ENCODE measurements at places on chromosomes 4 and X. TPM values are rescaled to one million over a fixed set of nuclear protein-coding genes. Genes with fewer than 3 reads are reported as not detected.

- no peaks in the 10 kb centered on the region for H3K27me3 ChIP-seq
- no peaks in the 10 kb centered on the region for H3K4me1 ChIP-seq
- no peak overlapping the region for H3K4me3 ChIP-seq
- DNase-seq: no peak
- H3K27ac ChIP-seq: no peak overlapping the region
- H3K36me3 ChIP-seq: no peaks in the 10 kb centered on the region
These were observed 124.8 kb downstream of the ATG4A start for GRCh38 chrX:108216405-108216804.

DNA sequence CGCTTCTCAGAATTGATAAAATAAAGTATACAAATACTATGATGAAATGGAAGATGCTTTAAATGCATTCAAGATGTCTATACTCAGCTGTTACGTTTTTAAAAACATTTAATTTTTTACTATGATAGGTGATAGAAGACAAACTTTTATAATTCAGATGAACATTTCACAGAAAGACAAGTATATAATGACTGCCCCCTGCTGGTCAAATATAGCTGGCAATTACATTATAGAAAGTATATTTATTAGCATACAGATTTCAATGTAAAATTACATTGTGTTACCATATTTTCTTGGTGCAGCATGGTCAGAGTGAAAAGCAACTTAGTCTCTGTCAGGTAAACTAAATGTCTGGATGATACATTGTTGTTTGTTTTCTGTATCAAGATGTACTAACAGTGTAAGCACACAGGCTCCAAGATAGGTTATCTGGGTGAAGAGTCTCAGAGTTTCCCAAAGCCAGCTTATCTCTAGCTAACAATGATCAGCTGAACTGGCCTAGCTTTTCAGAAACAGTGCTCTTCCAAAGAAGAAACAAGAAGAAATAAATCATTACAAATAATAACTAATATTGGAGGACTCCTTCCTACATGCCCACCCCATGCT is 54.1 kb downstream of the SRPX start:
- no peak overlapping the region for H3K27ac ChIP-seq
- no peak for DNase-seq
- H3K36me3 ChIP-seq: no peaks in the 10 kb centered on the region
- peaks cover 11% of the 10 kb centered on the region for H3K27me3 ChIP-seq
- H3K4me3 ChIP-seq: no peak overlapping the region

GRCh38 chrX:85544609-85545008 is 165.1 kb upstream of the POF1B start:
- no peaks in the 10 kb centered on the region for H3K36me3 ChIP-seq
- no peaks in the 10 kb centered on the region for H3K4me1 ChIP-seq
- no peak overlapping the region for H3K27ac ChIP-seq
- no peaks in the 10 kb centered on the region for H3K27me3 ChIP-seq
- no peak overlapping the region for H3K4me3 ChIP-seq
- DNase-seq: no peak

Gene USP9X
- total RNA-seq: 116 TPM

- no peak overlapping the region for H3K27ac ChIP-seq
- H3K36me3 ChIP-seq: no peaks in the 10 kb centered on the region
- DNase-seq: no peak
- peaks cover 19% of the 10 kb centered on the region for H3K4me1 ChIP-seq
These were observed 65.2 kb upstream of the MTM1 start for GRCh38 chrX:150502979-150503897.

GRCh38 chrX:53684415-53685192 is 1.9 kb downstream of the HUWE1 start:
- H3K4me1 ChIP-seq: peaks cover 33% of the 10 kb centered on the region
- peak overlapping the region; percentile 51 for H3K4me3 ChIP-seq
- H3K36me3 ChIP-seq: peaks cover 22% of the 10 kb centered on the region
- no peak overlapping the region for H3K27ac ChIP-seq
- DNase-seq: peak; percentile 95
- H3K27me3 ChIP-seq: no peaks in the 10 kb centered on the region

GRCh38 chr4:40629401-40630334 is at the start of gene RBM47:
TSS of gene RBM47 (minus strand) at chr4:40629864. CDS start at chr4:40438893, 190,971 bp downstream.
- H3K36me3 ChIP-seq: no peaks in the 10 kb centered on the region
- H3K4me3 ChIP-seq: peak within 1 kb of the TSS; percentile 51
- peak; percentile 93 for DNase-seq
- peaks cover 5% of the 10 kb centered on the region for H3K27me3 ChIP-seq
- H3K4me1 ChIP-seq: peaks cover 5% of the 10 kb centered on the region
- peak within 1 kb of the TSS; percentile 97 for H3K27ac ChIP-seq

DNA sequence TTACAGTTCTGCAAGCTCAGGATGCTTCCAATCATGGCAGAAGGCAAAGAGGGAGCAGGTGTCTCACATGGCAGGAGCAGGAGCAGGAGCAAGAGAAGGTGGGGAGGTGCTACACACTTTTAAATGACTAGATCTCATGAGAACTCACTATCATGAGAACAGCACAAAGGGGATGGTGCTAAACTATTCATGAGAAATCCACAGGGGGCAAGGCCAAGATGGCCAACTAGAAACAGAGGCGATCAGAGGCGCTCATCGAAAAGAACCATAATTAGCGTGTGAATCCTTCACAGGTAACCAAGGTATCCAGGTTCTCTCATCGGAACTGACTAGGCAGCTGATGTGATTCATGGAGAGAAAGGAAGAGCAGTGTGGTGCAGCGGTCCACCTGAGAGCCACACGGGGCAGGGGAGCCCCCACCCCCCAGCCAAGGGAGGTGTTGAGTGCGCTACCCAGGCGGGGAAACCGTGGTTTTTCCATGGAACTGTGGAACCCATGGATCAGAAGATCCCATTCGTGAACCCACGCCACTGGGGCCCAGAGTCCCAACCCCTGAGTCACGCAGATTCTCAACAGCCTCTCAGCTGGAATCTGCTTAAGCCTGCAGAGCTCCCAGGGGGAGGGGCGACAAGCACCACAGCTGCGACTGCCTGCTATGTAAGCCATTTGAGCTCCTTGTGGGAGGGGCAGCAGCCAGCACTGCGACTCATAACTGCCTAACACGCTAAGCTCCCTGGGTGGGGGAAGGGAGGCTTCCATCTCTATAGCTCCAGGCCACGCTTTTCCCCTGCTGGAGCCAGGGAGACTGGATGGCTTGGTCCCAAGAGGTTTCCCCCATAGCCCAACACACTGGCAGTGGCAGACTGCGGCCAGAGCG is 46.7 kb downstream of the FGF16 start:
- H3K27ac ChIP-seq: no peak overlapping the region
- no peak for DNase-seq
- H3K4me3 ChIP-seq: no peak overlapping the region
- H3K36me3 ChIP-seq: no peaks in the 10 kb centered on the region

DNA sequence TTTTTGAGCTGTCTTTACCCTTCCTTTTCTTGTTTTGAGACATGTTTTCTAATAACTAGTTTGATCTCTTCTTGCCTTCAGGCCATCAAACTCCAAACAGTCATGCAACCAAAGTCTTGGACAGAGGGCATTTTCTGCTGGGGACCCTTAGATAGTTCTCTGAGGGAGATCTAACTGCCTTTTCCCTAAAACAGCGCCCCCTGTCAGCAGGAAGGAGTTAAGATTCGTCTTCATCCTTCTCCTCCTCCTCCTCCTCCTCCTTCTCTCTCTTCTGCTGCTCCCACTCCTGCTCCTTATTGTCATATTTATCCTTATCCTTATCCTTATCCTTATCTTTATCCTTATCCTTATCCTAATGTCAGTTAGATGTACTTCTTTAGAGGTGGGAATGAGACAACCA is 417.2 kb downstream of the TRAM1L1 start:
- H3K27ac ChIP-seq: no peak overlapping the region
- no peaks in the 10 kb centered on the region for H3K36me3 ChIP-seq
- H3K4me3 ChIP-seq: no peak overlapping the region
- no peak for DNase-seq
- no peaks in the 10 kb centered on the region for H3K27me3 ChIP-seq
- H3K4me1 ChIP-seq: no peaks in the 10 kb centered on the region

- no peaks in the 10 kb centered on the region for H3K36me3 ChIP-seq
- no peak within 1 kb of the TSS for H3K4me3 ChIP-seq
- H3K4me1 ChIP-seq: no peaks in the 10 kb centered on the region
- peak; percentile 50 for DNase-seq
These were observed at the start of gene SPP1 for GRCh38 chr4:87975466-87975865. TSS of gene SPP1 (plus strand) at chr4:87975714. CDS start at chr4:87976896, 1,182 bp downstream.

GRCh38 chrX:48996969-48997368 is 5.1 kb downstream of the GRIPAP1 start:
- H3K27ac ChIP-seq: no peak overlapping the region
- peaks cover 11% of the 10 kb centered on the region for H3K4me1 ChIP-seq
- no peak for DNase-seq
- H3K4me3 ChIP-seq: no peak overlapping the region
- H3K27me3 ChIP-seq: no peaks in the 10 kb centered on the region

GRCh38 chr4:68581383-68582338 is 5.5 kb upstream of the UGT2B17 start:
- DNase-seq: no peak
- H3K27me3 ChIP-seq: no peaks in the 10 kb centered on the region
- no peak overlapping the region for H3K27ac ChIP-seq

DNA sequence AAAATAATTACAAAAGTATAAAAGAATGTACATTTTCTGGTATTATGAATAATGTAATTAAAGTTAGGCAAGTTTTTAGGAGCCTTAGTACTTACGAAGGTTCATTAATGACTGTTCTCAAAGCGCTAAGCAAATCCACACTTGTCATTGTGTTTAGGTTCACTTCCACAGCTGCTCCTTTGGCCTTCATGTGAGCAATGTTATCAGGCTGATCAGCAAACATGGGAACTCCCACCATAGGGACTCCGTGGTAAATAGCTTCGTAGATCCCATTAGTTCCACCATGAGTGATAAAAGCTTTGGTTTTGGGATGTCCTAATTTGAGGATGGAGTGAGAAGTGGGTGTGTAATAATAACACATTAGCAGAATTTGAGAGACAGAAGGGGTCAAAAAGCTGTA is 45.1 kb downstream of the UGT2A2 start:
- H3K4me1 ChIP-seq: no peaks in the 10 kb centered on the region
- no peak overlapping the region for H3K4me3 ChIP-seq
- DNase-seq: no peak

DNA sequence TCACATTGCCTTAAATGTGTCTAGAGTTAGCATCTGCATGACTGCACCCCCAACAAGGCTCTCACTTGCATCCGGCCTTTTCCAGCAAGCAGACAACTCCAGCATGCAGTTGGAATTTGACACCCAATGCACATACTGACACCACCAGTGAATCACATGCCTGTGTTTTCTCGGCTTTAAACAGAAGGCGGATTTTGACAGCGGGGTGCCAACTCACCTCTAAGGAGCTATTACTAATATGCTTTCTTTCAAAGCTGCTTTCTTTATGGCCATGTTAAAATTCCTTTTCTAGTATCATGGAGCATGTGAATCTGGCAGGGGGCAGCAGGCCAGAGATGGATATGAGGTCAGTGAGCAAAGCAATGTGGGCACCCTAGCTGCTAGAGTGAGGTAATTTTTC is 78.0 kb upstream of the CLNK start:
- no peaks in the 10 kb centered on the region for H3K27me3 ChIP-seq
- no peaks in the 10 kb centered on the region for H3K4me1 ChIP-seq
- no peaks in the 10 kb centered on the region for H3K36me3 ChIP-seq
- no peak overlapping the region for H3K4me3 ChIP-seq
- no peak overlapping the region for H3K27ac ChIP-seq
- no peak for DNase-seq

DNA sequence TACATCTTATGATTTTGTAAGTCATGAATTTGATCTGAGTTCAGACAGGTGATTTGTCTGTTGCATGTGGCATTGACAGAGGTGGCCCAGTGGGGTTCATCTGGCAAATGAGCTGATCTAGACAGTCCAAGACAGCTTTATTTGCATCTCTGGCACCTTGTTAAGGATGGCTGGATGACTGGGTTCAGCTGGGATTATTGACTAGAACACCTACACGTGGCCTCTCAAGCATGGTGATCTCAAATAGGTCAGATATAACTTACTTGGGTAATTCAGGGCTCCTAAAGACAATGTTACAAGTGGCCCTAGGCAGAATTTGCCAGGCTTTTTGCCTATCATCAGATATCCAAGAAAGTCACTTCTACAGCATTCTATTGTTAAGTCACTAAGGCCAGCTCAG is 48.0 kb downstream of the APOOL start:
- no peaks in the 10 kb centered on the region for H3K4me1 ChIP-seq
- DNase-seq: no peak
- H3K27ac ChIP-seq: no peak overlapping the region
- no peaks in the 10 kb centered on the region for H3K27me3 ChIP-seq
- H3K4me3 ChIP-seq: no peak overlapping the region
- no peaks in the 10 kb centered on the region for H3K36me3 ChIP-seq

- no peaks in the 10 kb centered on the region for H3K36me3 ChIP-seq
- no peak for DNase-seq
- peaks cover 13% of the 10 kb centered on the region for H3K4me1 ChIP-seq
- H3K27ac ChIP-seq: no peak overlapping the region
- no peaks in the 10 kb centered on the region for H3K27me3 ChIP-seq
- no peak overlapping the region for H3K4me3 ChIP-seq
These were observed 84.8 kb downstream of the AFAP1 start for GRCh38 chr4:7854697-7855370.

GRCh38 chr4:75844151-75844662 is 58.0 kb downstream of the PPEF2 start:
- no peaks in the 10 kb centered on the region for H3K36me3 ChIP-seq
- no peak overlapping the region for H3K27ac ChIP-seq
- no peaks in the 10 kb centered on the region for H3K4me1 ChIP-seq
- DNase-seq: no peak
- no peak overlapping the region for H3K4me3 ChIP-seq

All from spleen (tissue), 13 donors.